T-helper 1 cell (primary cell): ENCODE measurements at places on chromosomes 6 and 20.

- DNase-seq, result no peak
These were observed 219.0 kb downstream of the ERMARD start for GRCh38 chr6:169970306-169970988.

GRCh38 chr20:6884114-6884513 lies 116.6 kb downstream of the BMP2 start:
- DNase-seq, result no peak

DNA sequence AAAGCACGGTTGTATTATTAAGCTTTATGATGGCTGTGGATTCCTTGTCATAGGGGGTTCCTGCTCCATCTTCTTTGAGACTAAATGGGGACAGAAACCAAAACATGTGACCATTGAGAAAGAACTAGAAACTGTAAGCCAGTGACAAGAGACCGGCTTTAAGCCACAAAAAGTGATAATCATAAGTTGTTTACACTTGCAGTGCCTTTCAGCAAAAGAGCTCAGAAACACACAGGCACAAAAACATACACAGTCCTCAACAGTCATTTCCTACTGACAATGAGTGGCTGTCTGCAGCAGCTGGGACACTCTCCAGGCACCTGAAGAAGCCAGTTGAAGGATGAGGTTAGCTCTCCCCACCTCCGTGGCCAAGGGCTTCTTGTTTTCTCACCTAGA lies 20.0 kb upstream of the UBE2J1 start:
- DNase-seq, result no peak

DNA sequence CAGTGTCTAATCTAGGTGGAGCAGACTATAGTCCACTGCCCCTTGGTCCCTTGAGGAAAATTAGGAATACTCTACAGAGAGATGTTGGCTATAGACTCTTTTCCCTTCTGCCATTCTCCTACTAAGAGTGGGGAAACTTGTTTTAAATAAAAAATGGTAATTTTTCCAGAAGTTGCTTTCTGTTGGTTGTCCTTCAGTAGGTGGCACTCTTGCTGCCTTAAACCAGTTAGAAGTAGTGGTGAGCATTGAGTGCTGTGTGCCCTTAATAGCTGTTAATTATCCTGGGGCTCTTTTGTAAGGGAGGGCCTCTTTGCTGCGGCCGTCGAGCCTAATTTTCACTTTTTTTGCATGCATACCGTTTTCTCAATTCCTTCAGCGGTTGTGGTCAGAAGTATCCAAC lies 2.8 kb downstream of the CMTR1 start:
- no peak for DNase-seq

DNA sequence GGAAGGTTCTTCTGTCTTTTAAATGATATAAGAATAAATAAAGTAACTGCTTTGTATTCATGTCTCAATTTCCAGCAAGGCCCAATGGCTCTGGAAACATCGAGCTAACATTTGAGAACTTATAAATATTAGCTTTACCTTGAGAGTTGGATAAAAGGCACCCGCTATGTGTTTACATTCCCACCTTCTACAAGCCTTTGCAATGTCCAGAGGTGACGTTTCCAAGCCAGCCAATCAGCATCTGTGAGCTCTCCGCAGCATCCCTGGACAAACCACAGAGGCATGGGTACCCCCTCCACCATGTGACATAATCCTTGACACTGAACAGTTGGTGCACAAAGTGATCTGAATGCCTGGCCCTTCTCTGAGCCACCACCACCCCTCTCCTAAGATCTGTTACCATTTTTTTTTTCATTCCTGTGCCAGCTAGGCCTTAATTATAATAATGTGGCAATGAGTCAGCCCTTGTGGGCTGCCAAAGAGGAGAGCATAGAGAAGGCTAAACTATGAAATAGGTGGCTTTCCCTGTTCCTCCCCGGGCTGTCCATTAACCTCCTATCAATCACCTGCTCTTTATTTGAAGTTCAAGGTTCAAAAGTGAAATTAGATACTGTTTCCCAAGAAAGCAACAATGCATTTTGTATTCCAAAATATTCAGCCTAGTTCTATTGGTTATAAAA lies 4.1 kb downstream of the CBLN4 start:
- no peak for DNase-seq

- no peak for DNase-seq
These were observed 112.1 kb upstream of the TMEM170B start for GRCh38 chr6:11425431-11425871.

DNA sequence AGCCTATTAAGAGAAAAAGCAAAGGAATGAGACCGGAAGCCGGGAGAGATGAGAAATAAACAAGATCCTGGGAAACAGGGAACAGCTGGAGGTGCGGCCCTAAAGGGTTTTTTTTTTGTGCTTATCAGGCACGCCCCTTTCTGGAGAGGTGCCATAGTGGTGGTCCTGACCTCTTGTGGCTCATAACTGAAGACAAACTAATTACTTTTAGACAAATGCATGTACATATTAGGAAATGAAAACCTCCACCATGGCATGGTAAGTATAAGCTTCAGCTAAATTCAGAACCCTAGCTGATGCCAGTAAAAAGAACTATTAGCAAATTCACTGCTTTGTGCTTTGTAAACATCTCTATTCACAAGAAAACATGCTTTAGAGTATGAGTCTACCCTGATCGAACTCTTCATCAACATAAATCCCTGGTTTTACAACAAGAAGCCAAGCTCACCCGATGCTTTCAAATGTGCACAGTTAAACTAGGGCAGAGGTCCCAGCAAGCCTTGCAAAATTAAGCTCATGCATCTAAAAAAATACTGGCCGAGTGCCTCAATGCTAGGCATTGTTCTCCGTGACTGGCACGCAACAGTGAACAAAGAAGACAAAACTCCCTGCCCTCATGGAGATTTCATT lies 96.4 kb upstream of the MRPS10 start:
- no peak for DNase-seq

GRCh38 chr20:24622856-24623255 lies 153.4 kb downstream of the SYNDIG1 start:
- no peak for DNase-seq

DNA sequence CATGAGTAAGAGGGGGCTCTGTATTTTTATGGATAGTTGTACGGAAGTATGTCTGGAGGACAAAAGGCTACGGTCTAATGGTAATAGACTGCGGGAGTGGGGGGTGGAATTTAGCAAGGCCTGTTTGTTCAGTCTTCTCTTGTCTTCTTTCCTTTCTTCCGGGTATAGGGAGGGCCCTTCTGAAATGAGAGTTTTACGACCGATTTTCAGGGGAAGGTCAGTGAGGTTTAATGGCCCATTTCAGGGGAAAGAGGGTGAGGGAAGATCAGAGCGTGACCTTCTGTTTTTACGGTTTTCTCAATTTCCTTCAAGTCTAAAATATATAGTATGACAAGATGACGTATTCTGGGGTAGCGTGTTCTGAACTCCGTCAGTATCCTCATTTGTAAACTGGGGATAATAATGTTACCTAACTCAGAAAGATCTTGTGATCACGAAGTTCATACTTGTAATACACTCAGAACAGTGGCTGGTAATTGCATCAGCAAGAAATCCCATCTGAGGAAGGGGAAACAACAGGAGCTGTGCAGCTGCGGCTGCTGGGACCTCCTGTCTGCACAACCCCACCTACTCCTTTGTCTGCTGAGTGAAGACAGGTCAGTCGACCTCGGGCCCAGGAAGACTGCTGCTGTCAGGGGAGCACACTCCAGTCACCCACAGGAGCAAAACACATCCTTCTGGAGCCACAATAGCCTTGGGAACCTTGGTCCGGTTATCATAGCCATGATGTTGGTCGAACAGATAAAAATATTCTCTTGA lies 90.4 kb downstream of the MAP3K7 start:
- DNase-seq, result no peak

- DNase-seq, result no peak
These were observed 382.1 kb upstream of the TSHZ2 start for GRCh38 chr20:52590100-52590499.

- DNase-seq, result no peak
These were observed 281.5 kb downstream of the SLC35F1 start for GRCh38 chr6:118188561-118188960.

DNA sequence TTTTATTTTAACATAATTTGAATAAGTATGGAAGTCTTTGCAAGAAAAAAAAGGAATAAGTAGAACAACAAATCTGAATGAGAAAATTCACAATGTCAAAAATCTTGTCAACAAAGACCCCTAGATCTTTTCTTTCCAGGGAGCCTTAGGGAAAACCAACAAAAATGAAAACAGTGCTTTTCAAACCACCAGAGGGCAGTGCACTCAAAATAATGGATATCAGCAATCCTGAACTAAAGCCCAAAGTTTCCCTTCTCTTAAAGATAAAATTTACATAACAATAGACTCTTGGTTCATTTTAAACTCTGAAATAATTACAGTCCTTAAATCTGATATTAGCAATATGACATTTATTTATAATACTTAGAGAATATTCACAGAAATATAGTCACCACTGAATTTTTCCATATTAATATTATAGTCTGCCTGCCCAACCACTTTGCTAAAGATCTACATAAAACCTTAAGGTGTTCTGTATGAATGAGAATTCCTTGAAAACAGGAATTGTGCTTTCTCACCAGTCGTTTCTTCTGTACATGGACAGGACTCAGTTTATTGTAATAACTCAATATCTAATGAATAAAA lies 105.3 kb upstream of the BMP5 start:
- DNase-seq, result no peak

DNA sequence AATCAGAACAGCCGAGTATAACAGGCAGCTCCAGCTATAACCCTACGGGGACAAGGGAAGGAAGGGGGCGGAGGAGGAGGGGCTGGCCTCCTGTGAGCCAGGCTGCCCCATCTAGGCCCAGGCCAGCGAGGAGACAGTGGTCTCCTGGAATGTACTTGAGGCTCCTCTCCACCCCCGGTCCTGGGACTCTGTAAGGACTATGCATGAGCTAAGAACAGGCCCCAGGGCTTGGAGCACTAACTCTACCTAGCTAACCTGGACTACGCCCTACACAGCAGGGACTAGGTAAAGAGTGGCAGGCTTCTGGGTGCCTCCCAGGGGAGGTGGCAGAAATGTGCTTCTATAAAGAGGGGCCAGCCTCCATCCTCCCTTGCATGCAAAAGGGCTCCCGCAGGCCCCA lies 8.9 kb downstream of the KCNK15 start:
- no peak for DNase-seq

DNA sequence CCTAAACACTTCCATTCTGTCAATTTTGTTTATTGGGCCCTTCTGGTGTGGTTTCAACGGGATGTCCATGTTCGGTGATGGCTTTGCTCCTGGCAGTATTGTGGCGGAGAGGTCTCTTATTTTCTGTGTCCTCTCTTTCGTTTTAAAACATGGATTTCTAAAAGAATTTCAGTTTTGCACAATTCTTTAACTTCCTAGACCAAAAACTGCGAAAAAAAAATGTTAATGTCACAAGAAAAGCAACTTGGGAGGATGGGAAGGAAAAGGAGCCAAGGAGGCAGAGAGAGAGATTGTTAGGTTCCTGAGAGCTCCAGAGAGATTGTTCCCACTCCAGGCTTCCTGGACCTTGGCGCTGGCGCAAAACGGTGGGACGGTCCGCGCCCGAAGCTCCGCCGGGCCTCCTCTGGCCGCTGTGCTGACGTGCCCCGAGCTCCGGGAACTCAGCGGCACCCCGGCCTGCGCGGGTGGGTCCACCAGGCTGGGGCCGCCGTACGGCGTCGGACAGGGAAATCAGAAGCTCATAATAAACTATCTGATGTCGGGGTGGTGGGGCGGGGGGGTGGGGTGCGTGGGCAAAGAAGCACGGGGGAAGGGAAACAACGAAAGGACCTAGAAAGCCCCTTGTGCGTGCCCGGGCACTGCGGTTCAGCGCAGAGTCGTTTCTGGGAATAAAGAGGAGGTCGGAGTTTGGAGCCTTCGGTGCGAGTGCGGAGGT lies 951 bp upstream of the OLIG3 start:
- no peak for DNase-seq

GRCh38 chr6:27129095-27129815 lies 118.2 kb upstream of the PRSS16 start:
- DNase-seq, result no peak

DNA sequence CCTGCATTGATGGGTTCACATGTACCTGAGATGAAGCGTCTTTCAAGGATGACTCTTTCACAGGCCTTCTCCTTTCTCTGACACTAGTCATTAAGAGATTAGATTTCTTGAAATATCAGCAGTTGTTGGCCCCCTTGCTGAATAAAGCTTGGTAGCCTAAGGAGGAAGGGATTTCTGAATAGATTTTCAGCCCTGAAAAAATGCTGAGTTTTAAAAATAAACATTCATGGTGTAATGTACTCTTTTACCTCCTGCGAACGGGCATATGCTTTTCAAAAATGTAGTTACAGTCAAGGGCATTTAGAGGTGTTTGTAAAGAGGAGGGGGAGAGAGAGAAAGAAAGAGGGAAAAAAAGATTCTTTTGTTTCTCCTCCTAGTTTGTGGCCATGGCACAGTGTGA lies 222.7 kb downstream of the SOX4 start:
- DNase-seq, result no peak
